ENCODE measurements at places on chromosomes 4 and X.

DNA sequence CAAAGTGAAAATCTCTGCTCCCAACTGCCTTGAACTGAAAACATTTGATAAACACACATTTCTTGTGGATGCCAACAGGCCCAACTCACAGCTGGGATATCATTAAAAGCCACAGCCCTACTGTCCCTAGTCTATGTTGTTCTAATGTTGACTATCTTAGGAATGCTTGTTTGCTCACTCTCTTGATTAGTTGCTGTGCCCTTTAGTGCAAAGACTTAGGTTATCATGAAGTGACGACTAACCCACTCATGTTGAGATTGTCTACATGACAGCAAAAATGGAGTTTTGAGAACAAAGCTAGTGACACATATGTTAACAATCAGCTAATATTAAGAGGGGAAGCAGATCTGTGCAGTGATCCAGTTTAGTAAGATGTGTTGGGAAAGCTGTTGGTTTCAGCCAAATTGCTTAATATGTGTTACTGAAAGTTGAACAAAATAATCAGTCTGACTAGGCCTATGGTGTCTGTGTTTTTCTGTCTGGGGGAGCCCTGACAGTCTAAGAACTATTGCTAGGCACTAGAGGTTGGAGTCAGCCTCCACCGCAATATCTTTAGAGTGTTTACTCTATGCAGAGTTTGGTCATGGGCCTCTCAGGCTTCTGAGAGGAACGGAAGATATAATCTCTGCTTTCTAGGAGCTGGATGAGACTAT lies 125.5 kb downstream of the ATG4A start:
- no peak for DNase-seq

GRCh38 chr4:181877329-181877848 lies 365.8 kb upstream of the TENM3 start:
- no peak for DNase-seq

DNA sequence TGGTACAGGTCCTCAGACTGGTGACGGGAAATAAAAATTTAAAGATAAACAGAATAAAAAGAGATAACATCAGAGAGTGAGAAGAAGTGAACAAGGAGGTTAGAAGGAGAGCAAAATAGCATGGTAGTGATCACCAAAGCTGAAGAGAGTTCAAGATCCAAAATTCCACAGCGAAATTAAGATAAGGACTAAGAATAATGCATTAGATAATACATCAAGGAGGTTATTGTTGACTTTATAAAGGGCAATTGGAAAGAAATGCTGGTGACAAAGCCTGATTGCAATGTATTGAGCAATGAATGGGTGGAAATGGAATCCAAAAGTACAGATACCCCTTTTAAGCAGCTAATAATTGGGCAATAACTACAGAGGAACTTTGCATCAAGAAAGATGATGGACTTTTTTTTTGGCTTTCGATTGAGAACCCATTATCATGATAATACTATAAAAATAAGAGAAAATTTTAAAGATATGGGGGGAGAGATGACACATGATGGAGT lies 101.6 kb upstream of the MAP9 start:
- DNase-seq: no peak

DNA sequence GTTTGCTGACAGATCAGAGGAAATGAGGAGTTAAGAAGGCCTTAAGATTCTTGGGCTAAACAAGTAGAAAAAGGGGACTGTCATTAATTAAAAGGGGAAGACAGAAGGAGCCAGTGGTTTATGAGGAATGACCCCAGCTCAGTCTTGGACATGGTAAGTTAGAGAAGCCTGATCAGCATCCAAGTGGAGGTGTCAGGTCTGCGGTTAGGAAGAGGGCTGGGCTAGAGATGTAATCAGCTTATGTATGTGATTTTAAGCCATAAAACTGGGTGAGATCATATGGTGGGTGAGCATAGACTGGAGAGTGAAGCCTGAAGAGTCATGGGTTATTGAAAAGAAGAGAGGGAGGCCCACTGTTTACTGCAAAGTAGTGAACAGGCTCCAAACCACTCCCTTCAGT lies 246.1 kb downstream of the NR3C2 start:
- no peak for DNase-seq

GRCh38 chrX:66046612-66047235 lies 6.8 kb upstream of the VSIG4 start:
- DNase-seq: no peak

GRCh38 chr4:116829187-116829586 lies 256.2 kb downstream of the TRAM1L1 start:
- DNase-seq: no peak
